ENCODE measurements at places on chromosomes 6 and 20.

DNA sequence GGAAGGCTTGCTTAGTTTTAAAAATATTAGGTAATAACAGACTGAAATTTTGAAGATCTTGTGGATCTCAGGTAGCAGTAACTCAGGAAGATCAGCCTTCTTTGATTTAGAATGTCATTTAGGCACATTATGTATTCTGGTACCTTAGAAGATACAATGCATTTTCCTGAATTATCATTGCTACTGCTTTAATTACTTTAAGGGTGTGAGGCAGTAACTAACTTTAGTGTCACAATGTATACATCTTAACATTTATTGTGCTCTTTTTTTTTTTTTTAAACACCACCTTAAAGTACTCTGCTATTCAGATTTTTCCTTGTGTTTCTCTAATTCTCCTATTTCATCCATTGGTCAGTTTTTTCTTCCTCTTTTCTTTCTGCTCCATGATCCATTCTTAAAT lies 13.3 kb downstream of the MAPK14 start:
- DNase-seq, result no peak

GRCh38 chr6:105553171-105553570 lies 150.3 kb upstream of the PREP start:
- DNase-seq, result no peak

DNA sequence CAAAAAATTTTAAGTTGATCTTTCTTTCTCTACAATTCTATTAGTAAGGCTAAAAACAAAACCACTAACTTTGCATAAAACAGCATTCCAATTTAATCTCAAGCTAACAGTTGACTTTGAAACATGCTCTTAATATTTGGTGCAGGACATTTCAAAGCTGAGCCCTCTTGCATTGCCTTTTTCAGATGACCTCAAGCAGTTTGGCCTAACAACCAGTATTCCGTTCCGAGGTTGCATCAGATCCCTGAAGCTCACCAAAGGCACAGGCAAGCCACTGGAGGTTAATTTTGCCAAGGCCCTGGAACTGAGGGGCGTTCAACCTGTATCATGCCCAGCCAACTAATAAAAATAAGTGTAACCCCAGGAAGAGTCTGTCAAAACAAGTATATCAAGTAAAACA lies 194.0 kb downstream of the ARHGAP18 start:
- no peak for DNase-seq

- peak; percentile 15 for DNase-seq
Observed at GRCh38 chr20:19327401-19327800, 115.0 kb downstream of the SLC24A3 start.

DNA sequence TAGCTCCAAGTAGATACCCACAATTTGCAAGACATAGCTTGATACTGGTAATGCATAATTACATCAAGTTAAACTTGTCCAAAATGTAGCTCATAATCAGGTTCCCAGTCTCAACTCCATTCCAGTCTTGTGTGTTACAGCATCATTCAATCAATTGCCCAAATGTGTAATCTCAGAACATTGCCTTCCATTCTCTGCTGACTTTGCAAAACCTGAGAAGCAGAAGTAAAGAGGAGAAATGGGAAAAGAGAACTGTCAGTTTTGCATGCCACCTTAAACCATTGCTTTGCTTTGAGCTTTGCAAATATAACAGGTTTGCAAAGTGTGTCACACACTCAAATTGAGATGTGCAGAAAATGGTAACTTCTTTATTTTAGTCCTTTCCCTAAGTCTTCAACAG lies 40.3 kb upstream of the CNKSR3 start:
- DNase-seq, result no peak

GRCh38 chr6:5422321-5422915 lies 161.1 kb downstream of the FARS2 start:
- peak; percentile 13 for DNase-seq
